ENCODE measurements at places on chromosomes 16 and 17. TPM values are rescaled to one million over a fixed set of nuclear protein-coding genes. Genes with fewer than 3 reads are reported as not detected.

The QPRT gene
- total RNA-seq: 81.7 TPM

The PNMT gene
- total RNA-seq: 8.6 TPM

The G6PC1 gene
- 23.8 TPM for total RNA-seq

The PIK3R5 gene
- total RNA-seq: 2.9 TPM

The JMJD8 gene
- total RNA-seq: 35.8 TPM

The SPN gene
- total RNA-seq: 31.2 TPM

The ARHGAP27 gene
- total RNA-seq: 10.9 TPM
